ENCODE measurements at places on chromosomes 7 and 10.

- DNase-seq, result no peak
These were observed 379.0 kb upstream of the FZD8 start for GRCh38 chr10:36021096-36021495.

DNA sequence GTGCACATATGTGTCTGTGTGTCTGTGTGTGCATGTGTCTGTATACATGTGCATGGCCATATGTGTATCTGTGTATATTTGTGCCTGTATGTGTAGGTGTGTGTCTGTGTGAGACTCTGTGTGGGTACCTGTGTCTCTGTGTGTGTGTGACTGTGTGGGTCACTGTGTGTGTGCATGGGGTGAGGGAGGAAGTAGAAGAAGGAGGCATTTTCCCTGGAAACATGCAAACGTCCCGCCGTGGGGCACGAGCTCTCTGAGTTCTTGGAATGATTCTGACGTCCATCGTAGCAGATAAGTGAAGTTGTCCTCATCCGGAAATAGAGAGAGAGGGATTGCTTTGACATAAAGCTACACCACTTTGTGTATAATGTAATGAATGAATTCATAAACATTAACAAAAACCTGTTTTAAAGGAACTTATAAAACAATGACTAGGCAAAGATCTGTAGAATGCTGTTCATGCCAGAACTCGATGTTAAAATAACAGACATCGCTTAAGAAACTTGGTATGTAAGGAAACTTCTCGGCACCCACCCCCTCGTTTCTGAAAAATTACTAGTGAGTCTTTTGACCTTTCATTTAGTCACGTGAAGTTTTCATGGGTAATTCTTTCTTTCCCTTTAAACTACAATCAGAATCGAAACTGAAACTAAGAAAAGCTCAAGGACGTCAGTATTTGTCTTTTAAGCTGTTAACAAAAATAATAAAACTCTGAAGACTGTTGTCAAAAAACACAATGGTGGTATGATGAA is 43.6 kb upstream of the KLF6 start:
- no peak for DNase-seq

- no peak for DNase-seq
These were observed 67.2 kb downstream of the GRK5 start for GRCh38 chr10:119274519-119275045.

GRCh38 chr7:148356303-148356702 is 234.3 kb upstream of the C7orf33 start:
- DNase-seq, result no peak

DNA sequence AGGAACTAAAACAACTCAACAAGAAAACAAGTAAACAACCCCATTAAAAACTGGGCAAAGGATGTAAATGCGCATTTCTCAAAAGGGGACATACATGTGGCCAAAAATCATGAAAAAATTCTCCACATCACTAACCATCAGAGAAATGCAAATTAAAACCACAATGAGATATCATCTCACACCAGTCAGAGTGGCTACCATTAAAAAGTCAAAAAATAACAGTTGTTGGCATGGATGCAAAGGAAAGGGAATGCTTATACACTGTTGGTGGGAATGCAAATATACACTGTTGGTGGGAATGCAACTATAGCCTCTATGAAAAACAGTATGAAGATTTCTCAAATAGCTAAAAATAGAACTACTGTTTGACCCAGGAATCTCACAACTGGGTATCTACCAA is 60.0 kb upstream of the LANCL2 start:
- DNase-seq, result no peak

GRCh38 chr7:2006231-2006771 is 226.4 kb downstream of the MAD1L1 start:
- DNase-seq, result no peak

DNA sequence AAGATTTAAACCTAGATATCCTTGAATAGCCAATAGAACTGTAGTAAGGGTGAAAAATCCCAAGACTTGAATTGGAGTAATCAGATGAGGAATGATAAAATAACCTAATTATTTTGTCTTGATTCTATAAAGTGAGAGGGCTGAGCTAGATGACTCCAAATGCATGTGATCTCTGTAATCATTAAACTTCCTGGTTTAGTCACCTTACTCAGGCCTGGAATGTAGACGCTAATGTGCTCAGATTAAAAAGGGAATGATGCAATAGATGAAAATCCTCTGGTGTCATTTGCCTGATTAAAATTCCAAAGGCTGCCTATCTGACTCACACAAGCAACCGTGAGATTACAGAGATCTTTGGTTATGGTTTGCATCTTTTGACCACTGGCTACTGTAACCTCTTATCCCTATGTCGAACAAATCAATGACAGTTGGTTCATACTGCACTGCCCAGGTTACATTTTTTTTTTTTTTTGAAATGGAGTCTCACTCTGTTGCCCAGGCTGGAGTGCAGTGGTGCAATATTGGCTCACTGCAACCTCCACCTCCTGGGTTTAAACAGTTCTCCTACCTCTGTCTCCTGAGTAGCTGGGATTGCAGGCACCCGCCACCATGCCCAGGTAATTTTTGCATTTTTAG is 2.9 kb upstream of the HKDC1 start:
- no peak for DNase-seq

GRCh38 chr7:145909991-145910513 is 206.5 kb upstream of the CNTNAP2 start:
- DNase-seq, result no peak

DNA sequence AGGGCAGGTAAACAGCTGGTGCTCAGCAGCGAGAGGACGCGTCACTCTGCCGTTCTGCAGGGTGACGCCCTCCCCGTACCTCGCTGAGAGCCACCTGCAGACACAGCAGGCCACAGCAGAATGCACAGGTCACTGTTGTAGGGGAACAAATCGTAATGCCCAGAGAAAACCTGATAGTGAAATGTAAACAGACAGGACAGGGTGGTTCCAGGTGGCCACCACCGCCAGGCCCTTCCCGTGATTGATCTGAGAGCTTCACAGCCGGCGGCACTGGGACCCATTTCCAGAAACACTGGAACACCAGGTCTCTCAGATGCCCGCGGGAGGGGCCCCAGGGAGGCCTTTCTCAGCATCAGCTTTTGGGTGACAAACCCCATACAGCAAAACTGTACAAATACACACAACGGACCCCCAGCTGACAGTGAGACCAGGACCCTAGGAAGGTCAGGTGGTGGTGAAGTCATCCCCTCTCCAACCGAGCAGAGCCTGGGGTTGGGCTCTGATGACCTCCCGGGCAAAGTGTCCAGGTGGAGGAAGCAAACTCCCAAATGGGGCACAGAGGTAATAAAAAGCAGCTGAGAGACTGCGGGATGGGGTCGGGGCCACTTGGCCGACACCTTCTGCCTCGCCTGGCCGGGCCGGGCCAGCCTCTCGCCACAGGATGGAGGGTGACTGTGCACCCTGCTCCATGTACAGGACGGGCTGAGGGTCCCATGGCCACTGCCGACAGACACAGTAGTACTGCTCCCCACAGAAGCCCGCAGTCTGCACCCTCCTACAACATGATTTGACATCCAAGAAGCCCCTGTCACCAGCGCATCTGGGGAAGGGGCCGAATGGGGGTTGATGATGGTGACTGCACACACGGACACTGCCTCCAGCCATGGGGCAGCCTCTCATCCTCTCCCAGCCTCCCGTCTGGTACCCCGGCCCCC is 4.6 kb downstream of the BHLHA15 start:
- DNase-seq, result no peak

DNA sequence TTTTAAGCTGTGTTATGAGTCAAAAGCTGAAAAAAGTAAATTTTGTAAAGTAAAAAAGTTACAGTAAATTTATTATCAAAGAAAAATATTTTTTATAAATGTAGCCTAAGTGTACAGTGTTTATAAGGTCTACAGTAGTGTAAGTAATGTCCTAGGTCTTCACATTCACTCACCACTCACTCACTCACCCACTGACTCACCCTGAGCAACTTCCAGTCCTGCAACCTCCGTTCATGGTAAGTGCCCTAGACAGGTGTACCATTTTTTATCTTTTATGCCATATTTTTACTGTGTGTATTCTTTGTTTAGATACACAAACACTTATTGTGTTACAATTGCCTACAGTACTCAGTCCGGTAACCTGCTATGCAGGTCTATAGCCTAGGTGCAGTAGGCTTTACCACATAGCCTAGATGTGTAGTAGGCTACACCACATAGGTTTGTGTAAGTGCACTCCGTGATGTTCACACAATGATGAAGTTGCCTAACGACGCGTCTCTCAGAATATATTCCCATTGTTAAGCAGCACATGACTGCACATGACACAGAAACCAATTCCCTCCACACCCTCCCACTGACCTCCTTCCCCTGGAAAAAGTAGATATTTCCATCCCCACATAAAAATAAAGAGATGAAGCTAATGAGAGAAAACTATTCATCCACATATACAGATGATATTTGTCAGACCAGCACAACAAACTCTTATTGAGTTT is 44.8 kb upstream of the FGL2 start:
- DNase-seq, result no peak

DNA sequence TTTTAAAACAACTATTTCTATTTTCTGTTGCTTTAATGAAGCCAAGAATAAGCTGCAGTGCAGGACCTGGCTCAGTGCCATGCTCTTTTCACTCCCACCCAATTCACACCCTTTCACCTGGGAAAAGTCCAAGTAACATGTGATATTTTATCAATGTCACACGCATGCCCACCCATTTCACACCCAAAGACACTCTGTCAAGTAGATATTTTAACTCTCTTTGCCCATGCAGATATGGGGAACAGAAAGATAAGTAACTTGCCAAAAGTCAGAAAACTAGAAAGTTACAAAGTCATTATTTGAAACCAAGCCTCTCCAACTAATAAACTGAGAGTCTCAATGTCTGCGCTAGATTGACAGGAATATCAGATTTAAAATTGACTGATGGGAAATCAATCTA is 706.7 kb upstream of the PHF14 start:
- DNase-seq, result no peak

DNA sequence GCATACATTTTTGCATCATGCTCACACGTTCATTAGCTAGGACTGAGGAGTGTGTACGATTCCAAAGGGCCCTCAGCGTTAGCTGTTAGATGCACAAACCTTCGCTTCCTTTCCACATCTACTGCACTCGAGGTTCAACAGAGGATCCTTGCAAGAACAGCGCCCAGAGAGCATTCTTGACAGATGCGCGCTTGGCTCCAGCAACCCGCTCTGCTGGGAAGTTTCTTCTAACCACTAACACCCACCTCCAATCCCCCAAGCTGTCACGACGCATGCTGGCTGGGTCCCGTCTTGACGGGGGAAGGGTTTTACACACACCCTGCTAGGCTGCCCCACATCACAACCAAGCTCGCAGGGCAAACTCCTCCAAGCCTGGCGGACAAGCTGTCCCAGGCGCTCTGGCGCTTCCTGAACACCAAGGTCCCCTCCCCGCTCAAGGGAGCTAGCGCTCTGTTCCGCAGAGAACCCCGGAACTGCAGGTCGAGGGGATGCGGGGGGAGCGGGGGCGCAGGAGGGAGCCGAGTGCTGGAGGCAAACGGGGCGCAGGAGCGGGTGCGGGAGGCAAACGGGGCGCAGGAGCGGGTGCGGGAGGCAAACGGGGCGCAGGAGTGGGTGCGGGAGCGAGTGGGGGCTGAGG is 653 bp upstream of the ADRB1 start:
- no peak for DNase-seq

GRCh38 chr10:7027237-7027912 is 383.5 kb downstream of the SFMBT2 start:
- no peak for DNase-seq

DNA sequence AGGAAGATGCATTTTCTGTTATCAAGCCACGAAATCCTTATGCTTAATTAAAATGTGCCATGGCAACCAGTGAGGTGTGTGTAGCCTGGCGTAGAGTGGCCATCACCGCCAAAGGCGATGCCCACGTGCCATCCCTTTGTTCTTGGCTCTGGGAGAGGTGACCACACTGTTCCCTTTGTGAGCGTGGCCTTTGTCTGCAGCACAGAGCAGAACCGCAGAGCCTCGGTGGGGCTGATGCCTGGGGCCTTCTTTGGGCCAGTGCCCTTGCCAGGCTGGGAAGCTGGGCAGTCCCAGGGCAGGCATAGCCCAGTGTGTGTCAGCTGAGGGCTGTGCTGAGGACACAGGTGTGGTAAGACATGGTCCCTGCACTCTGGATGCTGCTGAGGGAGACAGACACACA is 48.3 kb downstream of the BUB3 start:
- DNase-seq, result no peak
